ENCODE measurements at places on chromosomes 5 and 9. TPM values are rescaled to one million over a fixed set of nuclear protein-coding genes. Genes with fewer than 3 reads are reported as not detected.
A peak's percentile ranks its signal among the peaks of the same experiment; 100 is the strongest.

The CDX1 gene
- 0.26 TPM for total RNA-seq

The GDNF gene
- total RNA-seq, result 0.98 TPM

The FBP2 gene
- not detected for total RNA-seq

DNA sequence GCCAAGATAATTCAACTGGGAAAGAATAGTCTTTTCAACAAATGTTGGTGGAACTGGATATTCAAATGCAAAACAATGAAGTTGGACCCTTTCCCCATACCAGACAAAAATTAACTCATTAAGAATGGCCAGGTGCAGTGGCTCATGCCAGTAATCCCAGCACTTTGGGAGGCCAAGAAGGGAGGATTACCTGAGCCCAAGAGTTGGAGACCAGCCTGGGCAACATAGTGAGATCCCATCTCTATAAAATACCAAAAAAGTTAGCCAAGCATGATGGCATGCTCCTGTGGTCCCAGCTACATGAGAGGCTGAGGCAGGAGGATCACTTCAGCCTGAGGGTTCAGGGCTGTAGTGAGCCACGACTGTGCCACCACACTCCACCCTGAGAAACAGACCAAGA lies 24.2 kb downstream of the SERINC5 start:
- no peak for DNase-seq

DNA sequence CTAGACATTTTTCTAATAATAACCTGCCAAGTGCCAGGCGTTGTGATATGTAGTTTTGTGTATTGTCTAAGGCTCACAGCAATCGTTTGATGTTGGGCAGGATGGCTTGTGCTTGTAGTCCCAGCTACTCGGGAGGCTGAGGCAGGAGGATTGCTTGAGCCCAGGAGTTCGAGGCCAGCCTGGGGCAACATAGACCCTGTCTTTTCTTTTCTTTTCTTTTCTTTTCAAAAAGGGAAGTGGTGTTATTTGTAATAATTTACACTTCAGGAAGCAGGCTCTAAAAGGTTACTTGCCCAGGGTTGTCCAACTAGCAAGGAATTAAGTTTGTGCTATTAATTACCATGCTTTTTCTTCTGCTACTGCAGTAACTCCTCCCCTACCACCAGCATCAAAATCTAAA lies 3.2 kb downstream of the ZNF131 start:
- no peak for DNase-seq

The PRKAA1 gene
- total RNA-seq, result 45.3 TPM

DNA sequence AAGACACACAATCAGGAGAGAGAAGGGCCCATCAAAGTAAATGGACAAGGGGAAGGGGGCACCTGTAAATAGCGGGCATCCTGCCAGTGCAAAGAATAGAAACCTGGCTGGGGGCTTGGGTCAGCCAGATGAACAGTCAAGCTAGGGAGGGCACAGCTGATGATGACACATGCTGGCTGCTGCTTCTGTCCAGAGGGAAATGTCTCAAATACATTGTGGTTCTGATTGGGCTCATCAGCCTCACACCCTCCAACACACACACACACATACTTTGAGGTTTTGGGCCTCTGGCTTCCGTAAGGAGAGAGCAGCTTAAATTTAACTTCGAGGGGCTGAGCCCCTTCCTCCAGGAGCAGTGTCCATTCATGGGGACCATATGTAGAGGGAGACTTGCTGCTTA lies 27.6 kb upstream of the SPATA31E1 start:
- DNase-seq, result no peak

- no peak for DNase-seq
Observed at GRCh38 chr5:150780816-150781221, 2.3 kb downstream of the SMIM3 start.

DNA sequence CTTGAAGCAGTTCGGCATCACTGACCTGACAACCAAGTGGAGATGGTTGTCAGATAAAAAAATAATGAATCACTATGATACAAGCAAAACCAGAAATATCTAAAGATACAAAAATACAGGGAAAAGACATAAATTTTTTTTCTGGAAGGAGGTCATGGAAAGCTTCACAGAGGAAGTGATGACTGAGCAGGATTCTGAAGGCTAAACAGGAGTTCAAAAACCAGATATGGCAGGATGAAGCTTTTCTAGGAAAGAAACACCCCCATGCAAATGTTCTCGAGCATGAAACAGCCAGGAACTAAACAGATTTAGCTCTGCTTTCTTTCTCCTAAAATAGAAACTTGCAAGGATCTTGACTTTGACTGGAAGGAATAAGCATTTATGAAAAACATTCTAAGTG lies 60.7 kb upstream of the IFNE start:
- DNase-seq, result no peak

The ANKRA2 gene
- total RNA-seq, result 18.8 TPM

GRCh38 chr5:10602031-10602806 lies 38.3 kb downstream of the ANKRD33B start:
- DNase-seq, result no peak

DNA sequence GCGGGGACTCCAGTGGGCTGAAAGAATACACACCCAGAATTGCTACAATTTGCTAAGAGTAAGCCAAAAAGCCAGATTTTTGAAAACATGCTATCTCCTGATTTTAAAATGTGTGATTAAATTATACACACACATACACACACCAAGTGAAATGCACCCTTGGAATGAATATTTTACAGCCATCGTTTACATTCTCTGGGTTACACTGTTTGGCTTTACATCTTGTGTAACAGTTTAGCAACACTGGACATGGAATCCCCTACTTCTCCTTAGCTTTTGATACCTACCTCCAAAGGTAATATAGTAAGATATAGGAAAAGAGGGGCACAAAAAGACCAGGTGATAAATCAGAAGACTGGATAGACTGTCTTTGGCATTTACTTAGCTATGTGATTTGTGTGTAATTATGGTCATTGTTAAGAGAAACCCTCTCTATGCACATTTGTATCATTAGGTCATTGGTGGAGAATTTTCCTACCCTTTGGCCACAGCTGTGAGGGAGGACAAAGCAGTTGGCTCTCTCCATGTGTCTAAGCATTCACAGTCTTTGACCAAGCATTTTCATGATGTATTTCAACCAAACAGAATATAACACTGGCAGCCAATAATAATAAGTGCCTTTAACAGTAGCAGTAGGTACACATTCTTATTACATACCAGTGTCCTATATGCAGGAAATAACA lies 7.6 kb downstream of the SVEP1 start:
- DNase-seq, result no peak

DNA sequence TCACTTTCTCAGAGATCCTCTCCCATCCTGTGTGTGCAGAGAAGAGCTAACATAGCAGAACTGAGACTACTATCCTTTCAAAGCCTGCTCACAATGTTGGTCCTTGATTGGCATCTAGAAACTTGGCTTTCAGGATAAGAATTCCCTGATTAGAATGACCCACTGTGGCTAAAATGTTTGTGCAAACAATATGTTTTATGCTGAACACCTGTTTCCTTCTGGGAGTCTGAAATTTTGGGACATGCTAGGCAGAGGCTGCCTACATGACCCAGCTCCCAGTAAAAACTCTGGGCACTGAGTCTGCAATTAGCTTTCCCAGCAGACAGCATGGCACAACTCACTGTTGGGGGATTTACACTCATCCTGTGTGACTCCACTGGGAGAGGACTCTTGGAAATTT lies 78.9 kb downstream of the CFAP95 start:
- DNase-seq, result no peak

The FOXD4L5 gene
- total RNA-seq, result not detected

GRCh38 chr5:149800633-149801032 lies 70.5 kb downstream of the PPARGC1B start:
- no peak for DNase-seq

- DNase-seq, result no peak
Observed at GRCh38 chr5:155050384-155051019, 36.9 kb downstream of the KIF4B start.

- DNase-seq, result no peak
Observed at GRCh38 chr9:111810908-111811307, 16.2 kb upstream of the SHOC1 start.

The PCDHGB3 gene
- total RNA-seq, result 9.7 TPM

GRCh38 chr5:148820461-148821395 lies 5.7 kb upstream of the ADRB2 start:
- DNase-seq, result no peak

DNA sequence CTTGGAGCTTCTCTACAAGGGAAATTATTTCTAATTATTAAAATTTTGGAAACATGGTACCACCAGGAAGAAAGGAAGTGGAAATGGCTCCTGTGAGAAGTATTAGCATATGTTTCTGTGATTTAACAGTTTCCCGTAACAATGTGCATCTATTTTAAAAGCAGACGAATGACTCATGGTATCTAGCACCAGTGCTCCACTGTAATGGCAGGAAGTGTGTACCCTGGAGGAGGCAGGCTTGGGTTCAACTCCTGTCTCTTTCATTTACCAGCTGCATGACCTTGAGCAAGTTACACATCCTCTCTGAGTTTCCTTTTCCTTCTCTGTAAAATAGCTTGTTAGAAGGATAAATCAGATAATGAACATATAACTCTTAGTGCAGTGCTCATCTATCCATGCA lies 41.0 kb upstream of the ANGPTL2 start:
- no peak for DNase-seq

- no peak for DNase-seq
Observed at GRCh38 chr5:71996789-71997188, 110.5 kb upstream of the MAP1B start.

The ECSCR gene
- 4.2 TPM for total RNA-seq

DNA sequence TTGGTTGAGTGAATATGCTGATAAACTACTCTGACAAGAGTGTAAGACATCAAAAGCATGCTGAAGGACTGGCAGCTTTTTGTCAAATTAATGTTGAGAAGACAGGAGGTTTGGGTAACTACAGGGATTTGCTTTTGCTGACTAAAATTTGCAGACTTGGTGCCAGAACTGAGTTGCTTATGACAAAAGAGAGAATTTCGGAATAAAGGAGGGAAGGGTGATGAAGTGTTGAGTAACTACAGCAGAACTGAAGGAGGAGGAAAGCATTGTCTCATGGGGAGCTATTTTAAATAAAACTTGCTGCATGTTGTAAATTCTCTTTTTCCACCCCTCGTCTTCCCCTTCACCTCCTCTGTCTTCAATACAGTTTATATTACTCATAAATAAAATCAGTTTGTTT lies 296.1 kb downstream of the YTHDC2 start:
- DNase-seq, result no peak

DNA sequence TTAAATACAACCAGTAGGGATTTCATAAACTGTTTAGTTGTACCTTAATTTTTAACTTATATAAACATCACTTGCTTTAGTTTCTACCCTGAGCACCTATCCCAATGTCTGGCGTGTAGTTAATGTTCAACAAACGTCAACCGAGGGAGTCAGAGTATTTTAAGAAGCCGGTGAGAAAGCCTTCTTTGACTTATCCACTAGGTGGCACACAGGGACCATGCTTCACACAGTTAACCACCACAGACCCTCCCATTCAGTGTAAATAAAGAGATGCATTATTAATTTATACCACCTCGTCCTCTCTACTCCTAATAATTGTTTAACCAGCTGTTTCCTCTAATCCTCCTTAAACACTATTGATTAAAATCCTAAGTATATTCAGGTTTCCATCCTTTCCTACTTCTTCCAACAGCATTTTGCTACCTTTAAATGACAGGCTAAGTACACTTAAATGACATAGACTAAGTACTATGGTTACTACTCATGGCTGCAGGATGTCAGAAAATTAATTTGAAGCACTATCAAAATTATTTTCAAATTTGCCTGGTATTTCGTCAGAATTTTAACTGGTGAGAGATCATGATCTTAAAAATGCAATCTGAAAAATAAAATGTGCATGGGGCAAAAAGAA lies 2.3 kb downstream of the HAPLN1 start:
- no peak for DNase-seq

- no peak for DNase-seq
Observed at GRCh38 chr5:2697446-2698200, 53.9 kb downstream of the IRX2 start.

The SLC28A3 gene
- 7.1 TPM for total RNA-seq

- DNase-seq, result no peak
Observed at GRCh38 chr9:131591845-131592208, 46.5 kb downstream of the PRRT1B start.

- peak; percentile 78 for DNase-seq
Observed at GRCh38 chr9:13388157-13388556, 108.7 kb upstream of the MPDZ start.

- DNase-seq, result no peak
Observed at GRCh38 chr9:121690766-121691165, 39.3 kb downstream of the DAB2IP start.

DNA sequence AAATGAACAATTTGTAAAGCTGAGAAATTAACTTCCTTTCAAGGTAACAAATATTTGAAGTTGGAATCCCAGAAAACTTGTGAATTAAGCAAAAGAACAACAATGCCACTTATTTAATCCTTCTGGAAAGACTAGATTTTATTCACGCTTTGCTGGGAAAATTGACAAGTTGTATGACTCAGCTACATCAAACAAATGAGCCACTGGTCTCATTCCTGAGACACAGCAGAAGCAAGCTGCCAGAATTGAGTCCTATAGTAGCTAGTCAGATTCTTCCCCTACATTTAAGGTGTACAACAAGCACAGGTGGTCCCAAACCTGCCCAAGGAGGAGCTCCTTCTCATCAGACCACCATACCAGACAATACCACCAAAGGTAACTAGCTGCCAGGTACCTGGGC lies 280.7 kb downstream of the SPOCK1 start:
- no peak for DNase-seq

DNA sequence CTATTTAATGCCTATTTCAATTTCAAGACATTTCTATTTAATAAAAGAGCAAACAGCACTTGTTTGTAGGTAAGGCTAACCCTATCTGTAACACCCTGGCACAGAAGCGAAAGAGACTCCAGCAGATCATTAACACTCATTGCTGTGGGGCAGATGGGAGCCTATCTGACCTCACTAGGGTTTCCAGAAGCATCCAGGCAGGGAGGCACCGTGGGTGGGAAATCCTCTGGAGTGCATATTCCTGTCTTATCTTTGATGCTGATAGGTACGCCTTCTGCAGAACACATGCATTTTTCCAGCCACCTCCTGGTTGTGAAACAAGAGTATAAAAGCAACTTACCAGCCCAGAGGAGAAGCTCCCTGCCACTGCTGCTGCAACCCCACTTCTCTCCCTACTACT lies 233.7 kb downstream of the GLIS3 start:
- no peak for DNase-seq

DNA sequence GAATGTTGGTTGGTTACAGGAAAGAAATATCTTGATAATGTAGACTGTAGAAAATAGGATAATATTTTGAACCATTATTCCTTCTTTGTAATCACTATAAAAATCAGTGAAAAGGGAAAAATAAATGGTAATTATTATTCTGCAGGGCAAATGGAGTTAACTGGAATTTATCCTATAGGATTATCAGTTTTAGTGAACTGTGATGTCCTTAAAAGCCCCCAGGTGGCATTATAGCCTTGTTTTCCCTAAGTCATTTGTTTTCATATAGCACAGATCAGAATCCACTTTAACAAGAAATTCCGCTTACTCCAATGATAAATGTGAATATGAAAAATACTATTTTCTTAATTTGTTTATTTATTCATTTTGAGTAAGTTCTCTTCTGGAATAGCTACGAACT lies 26.2 kb upstream of the WDR41 start:
- no peak for DNase-seq

- peak; percentile 83 for DNase-seq
Observed at GRCh38 chr5:57172466-57173318, 1.2 kb upstream of the GPBP1 start.

GRCh38 chr5:96229188-96229587 lies 203.9 kb downstream of the PCSK1 start:
- no peak for DNase-seq

The GPR151 gene
- total RNA-seq, result not detected

All from suprapubic skin (tissue), 4 donors.